ENCODE measurements at places on chromosomes 7 and 10.

- no peak for DNase-seq
These were observed 778 bp upstream of the TRIM8 start for GRCh38 chr10:102643336-102644065.

- DNase-seq, result no peak
These were observed 4.1 kb upstream of the PLAU start for GRCh38 chr10:73906524-73907447.

- DNase-seq, result no peak
These were observed 384.5 kb downstream of the KCNMA1 start for GRCh38 chr10:77253147-77253545.

DNA sequence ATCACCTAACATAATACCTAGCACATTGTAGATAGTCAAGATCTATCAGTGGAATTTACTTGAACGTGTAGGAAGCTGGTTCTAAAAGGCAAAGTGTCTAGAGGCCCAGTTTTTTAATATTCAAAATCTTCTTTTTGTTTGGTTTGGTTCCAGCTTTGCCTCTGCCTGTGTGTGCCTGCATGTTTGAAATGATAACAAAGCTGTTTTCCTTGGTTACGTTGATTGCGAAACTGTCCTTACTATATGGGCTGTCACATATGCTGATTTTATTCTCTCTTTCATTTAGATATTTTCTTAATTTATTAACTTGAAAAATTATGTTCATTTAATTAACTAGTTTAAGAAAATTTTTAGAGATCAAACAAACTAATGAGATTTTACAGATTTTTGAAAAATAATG is 237.3 kb downstream of the SEMA3A start:
- no peak for DNase-seq

- no peak for DNase-seq
These were observed 23.0 kb upstream of the GRID1 start for GRCh38 chr10:86389441-86390193.

GRCh38 chr10:58644311-58644710 is 131.6 kb downstream of the BICC1 start:
- no peak for DNase-seq

- no peak for DNase-seq
These were observed 283.4 kb downstream of the TFEC start for GRCh38 chr7:115747174-115747573.

- no peak for DNase-seq
These were observed 52.0 kb downstream of the REEP3 start for GRCh38 chr10:63573068-63573697.

- DNase-seq, result no peak
These were observed 255.5 kb downstream of the AGMO start for GRCh38 chr7:15306296-15306695.

- DNase-seq, result no peak
These were observed 40.3 kb downstream of the ZC3HC1 start for GRCh38 chr7:130010689-130011412.

- DNase-seq, result no peak
These were observed 172.5 kb downstream of the ADARB2 start for GRCh38 chr10:1564791-1565190.

DNA sequence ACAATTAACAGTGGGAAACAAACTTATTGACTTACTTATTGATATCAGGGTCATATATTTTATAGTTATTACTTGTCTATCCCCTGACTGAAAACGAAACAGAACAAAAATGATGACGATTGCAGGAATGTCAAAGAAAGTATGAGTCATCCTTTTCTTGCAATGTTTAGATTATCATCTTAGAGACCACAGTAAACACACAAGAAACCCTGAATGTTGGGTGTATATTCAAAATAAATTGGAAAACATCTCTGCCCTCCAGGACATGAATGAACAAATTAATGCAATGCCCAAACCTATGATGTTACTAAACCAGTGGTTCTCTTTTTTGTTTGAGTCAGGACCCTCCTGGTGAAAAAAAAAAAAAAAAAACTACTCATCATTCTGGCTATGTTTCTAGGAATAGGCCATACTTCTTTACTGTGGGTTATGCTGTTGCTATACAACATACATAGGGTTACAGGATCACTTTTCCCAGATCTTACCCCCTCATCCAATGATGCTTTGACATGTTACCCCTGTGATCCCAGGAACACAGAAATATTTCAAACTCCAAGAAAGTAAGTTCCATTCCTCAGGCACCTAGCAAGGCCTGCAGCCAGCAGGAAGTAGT is 623.4 kb upstream of the IGFBP3 start:
- DNase-seq, result no peak

DNA sequence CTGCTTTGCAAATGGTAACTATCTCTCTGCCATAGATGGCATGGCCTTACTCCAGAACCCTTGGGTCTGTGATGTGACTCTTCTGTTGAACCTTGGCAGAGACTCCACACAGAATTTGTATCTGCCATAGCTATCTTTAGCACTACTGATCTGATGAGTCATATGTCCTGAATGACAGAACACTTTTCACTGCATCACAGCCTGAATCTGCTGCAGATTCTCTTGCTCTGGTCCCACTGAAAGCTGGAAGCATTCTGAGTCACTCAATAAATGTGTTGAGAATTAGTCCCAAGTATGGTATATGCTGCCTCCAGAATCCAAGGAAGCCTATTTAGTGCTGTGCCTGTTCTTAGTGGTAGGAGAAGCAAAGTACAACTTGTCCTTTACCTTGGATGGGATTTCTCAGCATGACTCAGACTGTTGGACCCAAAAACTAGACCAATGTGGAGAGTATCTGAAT is 39.5 kb upstream of the ANKRD1 start:
- DNase-seq, result no peak

- no peak for DNase-seq
These were observed 181.1 kb downstream of the TNS3 start for GRCh38 chr7:47400741-47401206.

DNA sequence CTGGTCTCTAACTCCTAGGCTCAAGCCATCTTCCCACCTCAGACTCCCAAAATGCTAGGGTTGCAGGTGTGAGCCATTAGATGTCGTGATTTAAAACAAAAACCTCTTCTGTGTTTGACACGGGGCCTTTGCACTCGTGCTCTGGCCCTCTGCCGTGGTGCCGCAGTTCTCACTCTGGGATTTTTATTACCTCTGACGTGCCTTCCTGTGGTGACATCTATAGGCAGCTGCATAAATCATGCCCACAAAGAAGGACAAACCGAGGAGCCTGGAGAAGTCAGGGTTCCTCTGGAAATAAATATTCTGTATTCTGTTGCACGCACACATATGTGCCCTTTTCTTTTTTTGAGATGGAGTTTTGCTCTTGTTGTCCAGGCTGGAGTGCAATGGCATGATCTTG is 25.9 kb upstream of the OCM start:
- DNase-seq, result no peak

- DNase-seq, result no peak
These were observed 36.5 kb downstream of the COBL start for GRCh38 chr7:51280156-51280555.

DNA sequence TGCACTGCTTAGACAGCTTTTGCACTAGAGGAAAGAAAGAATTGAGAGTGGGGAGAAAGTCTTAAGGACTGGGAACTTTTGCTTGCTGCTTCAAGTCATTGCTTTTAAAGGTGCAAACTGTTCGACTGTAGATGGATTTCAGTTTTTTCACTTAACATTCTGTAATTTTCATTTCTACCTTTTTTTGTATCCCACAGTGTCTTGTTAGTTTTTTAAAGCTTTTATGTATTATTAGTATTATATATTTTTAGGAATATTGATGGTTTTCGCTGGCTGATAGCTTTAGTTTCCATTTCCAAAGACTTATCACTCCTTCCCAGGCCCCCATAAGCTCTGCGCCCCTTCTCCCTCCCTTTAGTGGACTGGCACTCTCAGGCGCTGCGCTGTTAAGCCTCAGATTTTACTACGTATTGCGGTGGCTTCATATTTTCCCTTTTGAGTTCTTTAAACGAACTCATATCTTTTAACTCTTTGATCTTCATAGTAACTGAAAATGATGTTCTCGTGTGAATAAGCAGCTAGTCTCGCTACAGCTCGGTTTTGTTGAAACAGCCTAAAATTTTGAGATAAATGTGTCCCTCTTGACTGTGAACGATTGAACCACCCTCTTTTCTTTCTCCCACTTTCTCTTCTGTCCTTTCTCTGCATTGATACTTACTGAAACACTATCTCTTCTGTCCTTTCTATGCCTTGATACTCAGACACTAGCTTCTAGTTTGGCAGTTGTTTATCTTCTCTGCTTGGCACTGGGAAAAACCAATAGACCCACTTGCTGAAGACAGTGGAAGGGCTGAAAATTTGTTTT is 2.5 kb upstream of the ETV1 start:
- no peak for DNase-seq

Measured in cortex of kidney (tissue), 1 donor.